H7 (cell line): ENCODE measurements at places on chromosomes 4 and X.

DNA sequence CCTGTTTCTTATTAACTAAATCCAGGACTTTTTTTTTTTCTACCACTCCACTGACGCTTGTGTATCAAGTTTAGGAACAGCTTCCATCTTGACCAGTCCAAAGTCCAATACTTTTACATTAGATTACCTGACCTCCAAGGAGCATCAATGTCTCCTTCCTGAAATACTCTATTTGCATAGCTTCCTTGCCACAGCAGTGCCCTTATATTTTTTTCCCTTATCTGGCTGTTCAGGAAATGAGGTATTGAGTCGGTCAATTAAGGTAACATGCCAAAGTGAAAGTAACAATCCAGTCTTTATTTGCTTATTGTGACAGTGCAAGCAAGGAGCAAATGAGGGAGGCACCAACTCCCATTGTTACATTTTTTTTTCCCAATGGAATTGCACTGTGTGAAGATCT, 730.8 kb upstream of the NDST4 start:
- DNase-seq = no peak

- no peak for DNase-seq
Observed at GRCh38 chr4:43238585-43238984, 346.1 kb downstream of the GRXCR1 start.

DNA sequence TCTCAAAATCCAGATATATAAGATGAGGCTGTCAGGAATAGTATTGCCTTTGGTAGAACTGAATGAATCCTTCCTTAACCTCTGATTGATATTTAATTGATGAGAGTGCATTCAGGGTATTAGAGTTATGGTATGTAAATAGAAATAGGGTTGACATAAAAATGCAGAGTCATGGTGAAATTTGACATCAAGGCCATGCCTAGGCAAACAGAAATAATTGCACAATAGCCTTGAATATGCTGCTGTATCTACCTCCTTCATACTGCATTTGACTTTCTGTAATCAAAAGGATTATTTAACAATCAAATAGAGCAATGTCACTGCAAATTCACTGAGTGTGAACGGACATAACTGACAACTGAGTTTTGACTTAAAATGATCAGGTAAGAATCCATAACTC, 1316.3 kb downstream of the STIM2 start:
- no peak for DNase-seq

DNA sequence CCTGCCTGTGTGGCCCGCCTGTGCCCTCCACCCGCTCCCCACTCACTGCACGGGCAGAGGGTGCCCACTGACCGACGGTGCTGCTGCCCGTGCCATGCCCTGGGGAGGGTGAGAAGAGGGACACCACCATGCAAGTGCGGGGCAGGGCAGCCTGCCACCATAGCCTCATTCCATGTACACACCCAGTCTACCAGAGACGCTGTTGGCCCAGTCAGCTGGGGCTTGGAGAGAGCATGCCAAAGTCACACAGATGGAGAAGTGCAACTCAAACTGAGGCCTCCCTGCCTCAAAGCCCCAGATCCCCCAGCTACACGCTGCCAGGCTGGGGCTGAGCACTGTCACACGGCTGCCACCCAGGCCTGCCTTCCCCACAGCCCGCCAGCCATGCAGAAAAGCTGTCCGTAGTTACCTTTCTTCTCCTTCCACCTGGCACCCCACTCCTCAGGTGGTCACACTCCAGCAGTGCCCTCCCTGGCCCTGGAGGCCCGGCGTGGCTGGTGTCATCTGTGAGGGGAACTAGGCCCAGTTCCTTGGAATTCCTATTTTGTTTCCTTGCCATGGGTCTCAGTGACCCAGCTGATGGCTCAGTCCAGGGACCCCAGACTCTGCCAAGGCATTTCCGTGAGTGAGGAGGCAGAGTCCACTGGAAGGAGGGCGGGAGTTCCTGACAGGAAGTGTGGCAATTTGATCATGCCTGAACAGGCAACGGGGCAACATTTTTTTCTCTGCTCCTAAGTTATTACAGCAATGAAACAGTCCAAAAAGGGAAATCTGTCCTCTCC, at the start of gene SLC2A9:
Gene SLC2A9, minus strand, starts transcription at position 627 of the 782 bp plus-strand sequence. Its CDS starts 68 bp downstream, at position 559.
- no peak for DNase-seq

DNA sequence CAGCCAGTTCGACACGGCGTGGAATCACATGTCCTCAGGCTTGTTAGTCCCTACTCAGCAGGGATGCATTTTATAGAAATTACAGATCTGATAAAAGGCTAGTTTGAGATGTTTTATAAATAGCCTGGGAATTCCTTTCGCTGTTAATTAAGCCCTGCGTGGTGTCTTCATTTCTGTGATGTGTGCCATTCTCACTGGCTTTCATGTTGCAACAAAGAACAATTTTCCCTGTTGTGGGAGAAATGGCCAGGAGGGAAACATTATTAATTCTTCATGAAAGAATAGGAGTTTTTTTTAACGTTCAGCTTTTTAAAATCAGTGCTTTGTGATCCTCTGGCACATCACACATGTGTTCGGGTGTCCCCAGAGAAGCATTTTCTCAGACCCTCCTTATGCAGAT, 427.3 kb upstream of the FRG1 start:
- DNase-seq = no peak
